Right forelimb (tissue), 1 donor: ENCODE measurements at places on chromosomes 11 and 22.

DNA sequence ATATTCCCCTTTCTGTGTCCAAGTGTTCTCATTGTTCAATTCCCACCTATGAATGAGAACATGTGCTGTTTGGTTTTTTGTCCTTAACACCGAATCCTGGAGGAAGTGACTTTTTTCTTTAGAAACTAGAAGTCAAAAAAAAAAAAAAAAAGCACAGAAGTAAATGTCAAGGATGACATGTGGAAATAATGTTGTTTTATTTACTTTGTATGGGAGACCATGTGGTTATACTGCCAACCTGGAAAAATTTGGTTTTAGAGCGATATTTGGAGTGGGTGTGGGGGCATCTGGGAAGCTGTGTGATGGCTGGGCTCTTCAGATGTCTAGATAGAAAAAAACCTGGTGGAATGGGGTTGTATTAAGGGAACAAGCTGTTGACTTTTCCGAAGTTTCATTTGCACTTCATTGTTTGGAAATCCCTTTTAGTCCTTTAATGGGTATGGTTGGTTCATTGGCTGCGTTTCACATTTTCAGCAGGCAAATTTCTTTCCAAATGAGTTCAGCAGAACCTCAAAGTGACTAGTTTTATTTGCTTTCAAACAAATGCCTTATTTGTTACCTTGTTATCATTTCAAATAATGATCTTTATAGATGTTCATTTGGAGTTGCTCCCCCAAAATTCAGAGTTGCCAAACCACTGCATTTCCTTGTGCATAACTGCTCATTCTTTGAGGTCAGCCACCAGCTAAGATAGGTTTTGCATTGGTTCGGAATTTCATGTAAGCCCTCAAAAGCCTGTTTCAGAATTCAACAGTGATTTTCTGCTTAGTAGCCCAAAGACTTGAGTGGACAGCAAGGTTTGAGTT, 508.2 kb downstream of the METTL15 start:
- no peak for DNase-seq

- DNase-seq: no peak
Observed at GRCh38 chr11:86741839-86742805, 58.2 kb upstream of the PRSS23 start.

- no peak for DNase-seq
Observed at GRCh38 chr11:78230161-78230877, 41.6 kb downstream of the USP35 start.

GRCh38 chr11:36162006-36162882, 127.0 kb downstream of the COMMD9 start:
- no peak for DNase-seq

DNA sequence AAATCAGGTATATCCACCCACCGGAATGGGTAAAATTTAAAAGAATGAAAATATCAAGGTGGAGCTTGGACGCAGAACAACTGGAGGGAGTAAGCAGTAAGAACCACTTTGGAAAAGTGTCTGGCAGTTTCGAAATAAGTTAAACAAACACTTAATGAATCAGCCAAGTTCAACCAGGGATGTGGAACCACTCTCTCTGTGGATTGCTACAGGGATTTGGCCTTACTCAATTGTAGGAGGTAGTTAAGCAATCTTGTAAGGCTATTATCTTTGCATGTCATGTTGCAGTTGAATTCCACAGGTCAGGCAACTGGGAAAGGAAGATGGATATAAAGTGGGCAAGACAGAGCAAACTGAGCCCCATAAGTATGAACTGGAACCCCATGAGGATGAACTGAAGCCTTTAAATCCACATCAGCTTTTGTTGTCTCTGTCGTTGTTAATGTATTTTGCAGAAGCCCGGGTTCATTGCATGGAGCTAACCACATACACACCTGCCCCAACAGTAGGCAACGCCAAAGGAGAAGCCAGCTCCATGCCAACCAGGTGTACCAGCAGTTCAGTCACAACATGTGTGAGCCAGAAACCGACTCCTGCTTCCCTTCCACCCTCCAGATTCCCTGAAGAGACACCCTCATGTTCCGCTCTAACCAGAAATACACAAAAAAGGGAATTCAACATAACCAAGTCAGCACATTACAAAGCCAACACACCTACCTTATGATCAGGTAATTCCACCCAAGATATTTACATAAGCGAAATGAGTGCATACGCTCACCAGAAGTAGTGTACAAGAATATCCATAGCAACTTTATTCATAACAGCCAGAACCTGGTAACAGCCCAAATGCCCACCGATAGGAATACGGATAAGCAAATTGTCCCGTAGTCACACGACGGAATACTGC, 8.0 kb upstream of the SLC43A3 start:
- no peak for DNase-seq
